ENCODE measurements at places on chromosomes 11 and 22.

GRCh38 chr11:114815761-114816160, 137.4 kb downstream of the NXPE2 start:
- no peak for DNase-seq

- no peak for DNase-seq
Observed at GRCh38 chr22:46896166-46896565, 133.7 kb downstream of the TBC1D22A start.

DNA sequence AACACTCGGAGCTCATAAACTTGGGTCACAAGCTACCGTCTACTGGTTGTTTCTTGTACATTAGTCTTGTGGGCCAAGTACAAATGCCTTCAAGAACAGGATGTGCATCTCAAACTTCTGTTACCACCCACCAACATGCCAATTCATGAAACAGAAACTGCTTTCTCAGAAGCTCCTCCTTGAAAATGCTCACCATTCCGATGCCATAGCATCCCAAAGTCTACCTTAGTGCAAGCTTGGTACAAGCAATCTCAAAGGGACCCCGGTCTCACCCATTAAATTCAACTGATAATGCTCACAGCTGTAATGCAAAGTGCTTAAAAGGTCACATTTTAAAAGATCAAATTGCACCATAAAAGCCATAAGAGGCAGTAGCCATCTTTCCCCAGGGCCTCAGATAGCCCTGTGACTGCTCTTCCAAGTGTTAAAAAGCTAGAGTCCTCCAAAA, 31.8 kb upstream of the CCDC34 start:
- peak; percentile 42 for DNase-seq

- no peak for DNase-seq
Observed at GRCh38 chr22:32684822-32685187, 116.7 kb upstream of the TIMP3 start.

DNA sequence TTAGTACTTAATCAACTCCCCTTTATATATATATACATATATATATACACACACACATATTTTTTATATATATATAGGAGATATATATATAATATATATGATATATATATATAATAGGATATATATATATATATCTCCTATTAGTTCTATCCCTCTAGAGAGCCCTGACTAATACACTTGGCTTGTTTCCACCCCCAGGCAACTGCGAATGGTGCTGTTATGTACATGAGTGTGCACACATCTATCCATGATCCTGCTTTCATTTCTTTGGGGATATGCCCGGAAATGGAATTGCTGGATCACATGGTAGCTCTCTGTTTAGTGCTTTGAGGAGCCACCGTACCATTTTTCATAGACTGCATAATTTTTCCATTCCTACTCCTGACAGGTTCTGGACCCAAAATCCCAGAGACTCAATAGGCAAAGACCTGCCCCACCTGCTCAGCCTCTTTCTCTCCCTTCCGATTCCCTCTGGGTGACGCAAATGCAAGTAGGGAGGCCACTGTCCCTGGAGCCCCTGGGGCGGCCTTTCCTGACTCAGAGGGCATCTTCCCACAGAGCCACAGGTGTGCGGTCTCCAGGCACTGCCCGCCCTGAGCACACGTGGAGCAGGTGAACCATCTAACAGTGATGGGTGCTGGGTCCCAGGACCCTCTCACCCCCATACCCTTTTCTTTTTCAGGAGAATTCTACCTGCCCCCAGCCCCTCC, 12.0 kb downstream of the FGF3 start:
- no peak for DNase-seq

- no peak for DNase-seq
Observed at GRCh38 chr11:130642994-130643393, 194.5 kb downstream of the ADAMTS15 start.

DNA sequence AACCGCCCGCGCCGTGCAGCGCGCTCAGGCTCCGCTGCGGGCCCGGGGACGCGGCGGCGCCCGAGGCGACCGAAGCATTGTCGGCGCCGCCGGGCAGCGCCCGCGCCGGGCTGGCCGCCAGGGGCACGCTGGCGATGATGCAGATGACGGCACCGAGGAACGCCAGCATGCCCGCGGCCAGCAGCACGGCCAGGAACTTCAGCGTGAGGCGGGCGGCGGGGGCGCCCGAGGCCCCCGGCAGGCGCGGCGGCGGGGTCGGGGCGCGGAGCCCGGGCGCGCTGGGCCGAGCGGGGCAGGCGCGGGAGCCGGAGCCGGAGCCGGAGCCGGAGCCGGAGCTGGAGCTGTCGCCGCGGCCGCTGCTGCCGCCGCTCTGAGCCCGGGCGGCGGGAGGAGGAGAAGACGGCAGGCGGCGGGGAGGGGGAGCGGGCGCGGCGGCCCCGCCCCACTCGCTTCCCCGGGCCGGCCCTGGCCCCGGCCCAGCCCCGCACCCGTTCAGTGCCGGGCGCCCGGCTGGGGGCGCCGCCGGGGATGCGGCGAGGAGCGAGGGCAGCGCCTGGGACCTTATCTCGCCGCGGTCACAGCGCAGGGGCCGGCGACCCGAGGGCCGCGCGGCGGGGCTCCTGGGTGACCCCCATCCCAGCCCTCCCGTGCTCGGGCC, at the start of gene NPTXR:
Gene NPTXR, minus strand, starts transcription at position 372 of the 658 bp plus-strand sequence.
- DNase-seq, result peak; percentile 58

GRCh38 chr11:64318766-64319761, 1.1 kb downstream of the PRDX5 start:
- peak; percentile 58 for DNase-seq

GRCh38 chr22:48182031-48182430, 1419.6 kb downstream of the TBC1D22A start:
- DNase-seq, result no peak

- DNase-seq, result peak; percentile 54
Observed at GRCh38 chr22:20981787-20982562, at the start of gene LZTR1. Gene LZTR1, plus strand, starts transcription at chr22:20982297. Its CDS starts 75 bp downstream, at chr22:20982372.

- no peak for DNase-seq
Observed at GRCh38 chr11:102110761-102111010, 439 bp downstream of the YAP1 start.

- DNase-seq, result no peak
Observed at GRCh38 chr11:94837317-94837716, 69.2 kb downstream of the AMOTL1 start.

- DNase-seq, result peak; percentile 15
Observed at GRCh38 chr11:110425751-110426545, 3.8 kb upstream of the FDX1 start.

GRCh38 chr11:2382936-2383851, 6.1 kb downstream of the CD81 start:
- no peak for DNase-seq

DNA sequence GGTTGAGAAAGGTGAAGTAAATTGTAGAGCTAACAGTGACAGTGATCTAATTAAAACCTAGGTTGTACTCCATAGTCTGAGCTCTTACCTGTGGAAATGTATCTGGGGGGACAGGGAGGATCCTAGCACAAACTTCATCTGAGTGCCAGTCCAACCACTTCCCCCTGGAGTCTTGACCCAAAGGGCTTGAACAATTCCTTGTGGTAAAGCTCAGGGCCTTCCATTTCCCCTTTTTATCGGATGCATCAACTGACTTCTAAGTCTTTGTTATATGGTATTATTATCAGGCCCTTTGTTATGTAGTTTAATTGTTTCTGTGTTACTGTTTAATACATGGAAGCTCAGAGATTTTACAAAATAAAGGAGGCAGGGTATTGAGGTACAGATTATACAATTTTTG, 140.2 kb upstream of the SESN3 start:
- DNase-seq, result no peak

DNA sequence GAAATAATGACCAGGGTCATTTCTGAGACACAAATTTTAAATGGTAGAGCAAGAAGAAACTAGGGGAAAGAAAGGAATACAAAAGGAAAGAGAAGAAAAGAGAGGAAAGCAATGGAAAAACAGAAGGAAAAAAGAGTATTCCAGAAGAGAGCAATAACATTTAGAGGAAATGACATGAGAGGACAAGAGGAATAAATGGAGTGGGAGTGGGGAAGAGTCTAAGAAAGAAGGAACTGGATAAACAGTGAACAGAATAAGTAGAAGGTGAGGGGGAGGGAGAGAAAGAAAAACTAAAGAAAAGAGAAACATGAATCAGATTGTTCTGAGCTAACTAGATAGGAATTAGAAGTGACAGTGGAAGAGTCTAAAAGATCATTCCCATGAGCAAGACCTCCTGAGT, 28.4 kb downstream of the PRDM10 start:
- no peak for DNase-seq

DNA sequence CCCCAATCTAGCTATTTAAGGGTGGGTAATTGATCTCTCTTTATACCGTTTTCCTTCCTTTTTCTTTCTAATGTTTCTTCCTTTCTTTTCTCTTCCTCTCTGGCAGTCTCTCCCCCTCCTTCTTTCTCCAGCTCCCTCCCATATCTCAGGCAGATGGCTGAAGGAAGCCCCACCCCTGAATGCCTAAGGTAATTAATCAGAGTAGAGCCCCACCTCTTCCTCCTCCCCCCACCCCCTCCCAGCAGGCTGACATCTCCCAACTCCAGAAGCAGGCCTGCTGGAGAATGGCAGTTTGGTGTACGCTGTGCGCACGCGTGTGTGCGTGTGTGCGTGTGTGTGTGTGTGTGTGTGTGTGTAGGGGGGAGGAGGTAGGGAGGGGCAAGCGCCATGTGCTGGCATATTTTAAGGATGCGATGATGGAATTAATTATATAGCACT, 122.6 kb downstream of the APOL5 start:
- peak; percentile 89 for DNase-seq

- no peak for DNase-seq
Observed at GRCh38 chr11:134637091-134638015, 225.3 kb upstream of the B3GAT1 start.

- DNase-seq, result no peak
Observed at GRCh38 chr11:18223591-18224387, 12.8 kb downstream of the SAA4 start.

- DNase-seq, result no peak
Observed at GRCh38 chr11:76742902-76743301, 40.3 kb upstream of the TSKU start.

GRCh38 chr11:15622231-15622890, 507.6 kb downstream of the INSC start:
- DNase-seq, result no peak

DNA sequence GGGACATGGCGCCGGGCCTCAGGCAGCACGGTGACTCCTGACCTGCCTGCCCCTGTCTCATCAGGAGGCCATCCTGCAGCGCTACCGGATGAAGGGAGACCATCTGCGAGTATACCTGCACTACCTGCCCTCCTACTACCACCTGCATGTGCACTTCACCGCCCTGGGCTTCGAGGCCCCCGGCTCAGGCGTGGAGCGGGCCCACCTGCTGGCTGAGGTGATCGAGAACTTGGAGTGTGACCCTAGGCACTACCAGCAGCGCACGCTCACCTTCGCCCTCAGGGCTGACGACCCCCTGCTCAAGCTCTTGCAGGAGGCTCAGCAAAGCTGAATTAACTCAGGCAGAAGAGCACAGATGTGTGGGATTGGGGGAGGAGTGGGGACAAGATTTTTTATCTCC, 10.2 kb upstream of the ST3GAL4 start:
- DNase-seq, result no peak

DNA sequence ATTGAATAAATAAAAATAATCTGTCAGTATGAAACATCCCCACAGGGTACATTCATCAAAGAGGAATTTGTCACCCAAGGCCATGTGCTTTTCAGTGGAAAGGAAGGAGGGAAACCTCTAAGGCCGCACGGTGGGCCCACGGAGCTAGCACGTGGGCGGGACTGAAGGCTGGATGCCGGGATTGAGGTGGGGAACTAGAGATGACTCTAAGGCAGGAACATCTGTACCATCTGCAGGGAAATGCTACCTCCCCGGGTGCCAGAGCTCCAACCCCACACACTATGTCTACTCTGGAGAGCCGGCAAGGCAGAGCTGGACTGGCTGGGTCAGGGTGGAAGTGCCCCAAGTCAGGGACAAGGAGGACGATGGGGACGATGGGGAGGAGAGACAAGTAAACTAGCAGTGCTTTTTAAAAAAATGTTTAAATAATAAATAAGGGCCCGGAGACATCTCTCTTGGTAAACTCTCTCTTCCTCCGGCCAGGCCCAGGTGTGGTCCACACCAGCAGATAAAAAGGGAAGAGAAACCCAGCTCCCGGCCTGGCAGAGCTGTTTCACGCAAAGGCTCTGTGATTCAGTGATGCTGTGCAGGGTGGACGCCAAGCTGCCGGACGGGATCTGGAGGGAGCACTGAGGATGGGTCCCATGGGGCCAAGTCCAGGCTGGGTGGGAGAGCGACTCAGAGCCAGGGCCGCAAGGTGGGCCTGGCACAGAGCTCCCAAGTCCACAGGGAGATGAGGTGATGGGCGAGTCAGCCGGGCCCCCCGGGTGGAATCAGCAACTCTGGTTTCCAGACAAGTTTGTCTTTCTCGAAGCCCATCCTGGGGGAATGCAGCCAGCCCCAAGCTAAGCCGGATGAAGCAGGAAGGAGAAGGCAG, 5.8 kb downstream of the LIF start:
- DNase-seq, result no peak

DNA sequence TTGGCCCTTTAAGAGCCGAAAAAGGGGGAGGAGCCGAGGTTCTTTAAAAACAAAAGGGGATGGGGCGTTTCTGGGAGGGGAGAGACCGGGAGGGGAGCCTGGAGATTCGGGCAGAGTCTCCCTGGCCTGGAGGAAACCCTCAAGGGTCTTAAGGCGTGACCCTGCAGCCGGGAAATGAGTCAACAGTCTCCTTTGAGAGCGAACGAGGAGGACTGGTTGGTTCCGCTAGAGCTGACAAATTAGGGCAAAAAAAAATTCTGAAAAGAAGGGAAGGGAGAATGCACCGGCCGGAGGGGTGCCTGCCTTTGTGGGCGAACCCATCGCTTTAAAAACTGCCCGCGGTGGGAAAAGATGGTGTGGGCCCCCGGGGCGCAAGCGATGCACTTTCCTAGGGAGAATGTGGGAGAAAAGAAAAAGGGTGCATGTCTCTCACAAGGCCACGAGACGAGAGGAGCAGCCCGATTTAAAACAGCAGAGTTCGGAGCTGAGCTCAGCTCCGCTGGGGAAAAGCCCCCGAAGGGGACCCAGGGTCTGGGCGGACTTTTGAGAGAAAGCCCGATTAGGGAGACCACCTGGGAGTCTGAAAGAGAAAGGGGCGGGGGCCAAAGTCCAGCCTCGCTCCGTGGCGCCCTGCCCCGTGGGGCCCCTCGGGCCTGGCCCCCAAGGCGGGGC, 874 bp downstream of the ZFTA start:
- DNase-seq, result peak; percentile 84

GRCh38 chr11:114890038-114890437, 211.7 kb downstream of the NXPE2 start:
- DNase-seq, result no peak

GRCh38 chr11:20258376-20258895, 98.2 kb upstream of the DBX1 start:
- DNase-seq, result no peak

GRCh38 chr11:105937738-105938137, 84.3 kb downstream of the MSANTD4 start:
- DNase-seq, result no peak

DNA sequence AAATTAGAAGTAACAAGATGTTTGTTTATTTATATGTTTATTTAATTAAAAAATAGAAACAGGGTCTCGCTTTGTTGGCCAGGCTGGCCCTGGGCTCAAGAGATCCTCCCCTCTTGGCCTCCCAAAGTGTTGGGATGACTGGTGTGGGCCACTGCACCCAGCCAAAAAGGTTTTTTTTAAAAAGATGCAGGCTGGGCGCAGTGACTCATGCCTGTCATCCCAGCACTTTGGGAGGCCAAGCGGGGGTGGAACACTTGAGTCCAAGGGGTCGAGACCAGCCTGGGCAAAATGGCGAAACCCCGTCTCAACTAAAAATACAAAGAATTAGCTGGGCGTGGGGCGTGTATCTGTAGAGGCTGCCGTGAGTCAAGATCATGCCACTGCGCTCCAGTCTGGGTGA, 13.4 kb downstream of the DRD4 start:
- DNase-seq, result no peak

- DNase-seq, result no peak
Observed at GRCh38 chr11:573146-573759, 3.0 kb upstream of the PHRF1 start.

GRCh38 chr22:43202326-43202725, 15.4 kb upstream of the TTLL12 start:
- DNase-seq, result no peak

Measured in NCI-H1417 (cell line).